GOT3 (cell line): ENCODE measurements at places on chromosomes 4 and X.

DNA sequence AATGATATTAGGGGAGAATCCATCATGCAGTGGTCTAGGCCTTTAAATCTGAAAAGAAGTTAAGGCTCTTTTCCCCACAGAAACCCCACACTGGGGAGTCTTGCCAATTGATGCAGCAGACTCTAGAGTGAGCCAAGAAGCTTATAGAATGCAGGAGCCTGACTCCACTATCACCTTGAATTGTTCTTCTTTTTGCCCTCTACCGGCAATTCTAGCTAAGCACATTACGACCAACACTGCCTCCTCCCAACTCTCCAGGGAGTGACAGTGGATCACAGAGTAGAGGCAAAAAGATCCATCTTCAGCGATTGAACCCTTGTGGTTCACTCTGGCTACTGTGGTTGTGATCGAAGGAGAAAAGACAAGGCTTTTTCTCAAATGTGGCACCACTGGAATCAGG is 331.5 kb downstream of the NKX6-1 start:
- no peak for DNase-seq

GRCh38 chr4:1458581-1458980 is 52.3 kb upstream of the NKX1-1 start:
- DNase-seq = no peak

DNA sequence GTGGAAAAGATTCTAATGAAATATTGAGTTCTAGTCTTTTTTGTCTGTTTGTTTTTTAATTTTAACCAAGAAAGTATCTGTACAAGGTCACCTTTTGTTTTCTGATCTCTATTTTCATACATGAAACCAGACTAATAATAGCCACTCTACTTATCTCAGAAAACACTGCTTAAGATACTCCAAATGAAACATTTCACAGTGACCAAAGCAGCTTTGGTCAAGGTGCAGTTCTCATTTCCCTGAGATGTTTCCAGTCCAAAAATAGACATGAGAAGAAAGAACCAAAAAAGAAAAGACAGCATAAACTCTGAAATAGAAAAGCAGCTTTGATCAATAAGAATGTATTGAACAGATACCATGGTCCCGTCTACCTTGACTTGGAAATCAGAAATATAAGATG is 782.8 kb downstream of the RAB28 start:
- DNase-seq = no peak

DNA sequence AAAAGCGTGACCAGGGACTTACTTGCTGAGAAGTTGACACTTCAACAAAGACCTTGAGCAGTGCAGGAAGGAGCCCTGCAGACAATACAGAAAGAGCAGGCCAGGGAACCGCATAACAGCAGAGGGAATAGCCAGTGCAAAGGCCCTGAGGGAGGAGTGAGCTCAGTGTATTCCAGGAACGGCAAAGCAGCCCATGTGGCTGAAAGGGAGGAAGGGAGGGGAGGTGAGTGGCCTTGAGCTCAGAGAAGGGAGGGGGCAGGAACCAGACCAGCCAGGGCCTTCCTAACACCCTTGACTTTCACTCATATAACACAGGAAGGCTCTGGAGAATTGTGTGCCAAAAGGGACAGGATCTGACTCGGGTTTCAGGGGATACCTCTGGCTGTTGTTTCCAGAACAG is 112.2 kb downstream of the BCOR start:
- DNase-seq = no peak

DNA sequence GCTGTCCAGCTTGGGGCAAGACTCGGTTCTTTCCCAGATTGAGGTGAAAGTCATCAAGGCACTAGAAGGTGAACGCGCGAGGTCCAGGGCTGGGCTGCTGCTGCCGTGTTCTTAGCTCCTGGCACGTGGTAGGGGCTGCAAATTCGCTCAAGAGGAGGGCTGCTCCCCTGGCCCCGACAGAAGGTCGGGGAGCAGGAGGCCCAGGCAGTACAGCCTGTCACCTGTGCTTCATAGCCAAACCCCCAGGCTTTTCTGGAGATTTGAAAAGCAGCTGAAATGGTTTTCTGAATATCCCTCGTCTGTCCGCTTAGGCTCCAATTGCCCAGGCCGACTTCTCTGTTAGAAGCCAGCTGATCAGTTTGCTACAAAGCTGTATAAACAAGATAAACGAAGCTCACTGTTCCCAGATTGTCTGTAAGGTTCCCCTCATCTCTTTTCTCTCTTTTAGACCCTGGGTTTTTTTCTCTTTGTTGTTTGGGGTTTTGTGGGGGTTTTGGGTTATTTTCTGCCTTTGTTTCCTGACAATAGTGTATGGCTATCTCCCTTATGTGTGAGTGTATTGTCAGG is 60.0 kb upstream of the STX18 start:
- DNase-seq = no peak

- DNase-seq = no peak
Measured at GRCh38 chrX:109914114-109914849, 88.6 kb upstream of the TMEM164 start.

GRCh38 chr4:2830632-2831610 is 12.7 kb upstream of the ADD1 start:
- no peak for DNase-seq

- DNase-seq = no peak
Measured at GRCh38 chrX:106987488-106987887, 12.5 kb downstream of the MORC4 start.

GRCh38 chr4:127578967-127579366 is 53.8 kb upstream of the INTU start:
- DNase-seq = no peak

DNA sequence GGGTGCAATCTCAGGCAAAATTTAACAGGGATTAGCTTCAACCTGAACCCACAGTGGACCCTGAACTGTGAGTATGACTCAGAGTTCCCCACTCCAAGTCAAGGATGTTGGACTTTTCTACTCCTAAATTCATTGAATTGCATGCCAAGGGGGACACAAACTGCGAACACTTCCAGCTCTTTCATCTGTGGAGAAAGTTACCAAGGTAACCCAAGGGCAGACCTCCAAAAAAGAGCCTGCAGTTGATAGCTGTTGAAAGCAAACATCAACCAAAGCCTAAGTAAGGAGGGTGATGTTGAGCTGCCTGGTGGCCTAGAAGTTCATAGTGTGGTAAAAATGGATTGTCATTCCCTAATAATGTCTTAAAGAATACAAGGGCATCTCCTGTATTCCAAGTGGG is 1242.9 kb downstream of the C4orf33 start:
- DNase-seq = no peak

GRCh38 chr4:88991746-88992145 is 65.2 kb downstream of the FAM13A start:
- no peak for DNase-seq

- no peak for DNase-seq
Measured at GRCh38 chrX:48616576-48616975, 19.3 kb downstream of the WDR13 start.

GRCh38 chrX:84047339-84047738 is 140.7 kb downstream of the RPS6KA6 start:
- no peak for DNase-seq

- DNase-seq = no peak
Measured at GRCh38 chr4:123698556-123698955, 302.0 kb downstream of the SPRY1 start.

DNA sequence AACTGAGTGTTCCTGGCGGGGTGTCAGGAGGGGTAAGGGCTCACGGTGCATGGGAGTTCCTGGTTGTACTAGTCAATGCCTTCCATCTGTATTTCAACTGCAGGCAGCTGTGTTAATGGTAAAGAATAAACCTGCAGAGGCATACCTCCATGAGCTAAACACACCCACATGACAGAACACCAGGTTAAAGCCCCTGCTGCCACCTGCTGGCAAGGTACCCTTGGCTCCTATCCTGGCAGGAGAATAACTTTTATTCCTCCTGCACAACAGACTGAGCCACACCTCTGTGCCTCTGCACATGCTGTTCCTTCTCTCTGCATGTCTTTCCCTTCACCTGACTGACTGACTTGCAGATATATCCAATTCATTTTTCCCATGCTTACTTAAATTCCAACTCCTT is 11.1 kb downstream of the ITIH6 start:
- DNase-seq = no peak

DNA sequence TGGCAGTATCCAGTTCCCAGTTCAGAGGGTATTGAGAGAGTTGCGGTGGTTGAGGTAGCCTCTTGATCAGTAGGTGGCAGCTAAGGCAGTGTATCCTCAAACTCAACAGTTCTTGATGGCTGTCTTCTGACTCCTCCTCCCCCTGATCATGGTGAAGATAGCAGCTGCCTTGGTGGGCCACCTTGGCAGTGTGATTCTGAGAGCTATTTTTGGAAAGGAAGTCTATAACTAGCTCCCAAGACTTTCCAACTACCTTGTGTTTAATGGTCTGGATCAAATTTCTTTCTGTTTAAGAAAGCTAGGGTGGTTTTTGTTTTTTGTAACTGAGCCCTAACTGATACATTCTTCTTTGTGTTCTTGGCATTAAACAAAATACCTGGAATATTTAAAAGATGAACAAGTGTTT is 10.5 kb upstream of the TBC1D19 start:
- no peak for DNase-seq

- DNase-seq = no peak
Measured at GRCh38 chrX:8914681-8915080, 113.5 kb upstream of the FAM9A start.

DNA sequence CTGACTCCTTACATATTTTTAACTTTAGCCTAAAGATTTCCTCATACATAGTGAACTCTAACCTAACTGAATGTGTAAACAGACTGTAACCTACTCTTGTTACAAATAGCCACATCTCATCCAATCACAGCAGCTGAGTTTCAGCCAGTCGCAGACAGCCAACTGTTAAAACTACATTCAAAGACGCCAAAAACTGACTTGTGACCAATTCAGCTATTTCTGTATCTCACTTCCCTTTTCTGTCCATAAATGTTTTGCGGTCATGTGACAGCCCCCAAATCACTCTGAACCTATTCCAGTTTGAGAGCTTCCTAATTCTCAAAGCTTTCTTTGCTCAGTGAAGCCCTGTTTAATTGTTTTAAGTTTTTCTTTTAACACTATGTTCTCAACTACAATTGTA is 2731.9 kb downstream of the ARAP2 start:
- DNase-seq = no peak
